Activated CD4-positive, alpha-beta T cell treated with anti-CD3 and anti-CD28 coated beads for 36 hours (primary cell): ENCODE measurements at places on chromosomes 3 and 15. TPM values are rescaled to one million over a fixed set of nuclear protein-coding genes. Genes with fewer than 3 reads are reported as not detected.

The SNURF gene
- total RNA-seq = 2.5 TPM

The ADPRH gene
- 3.5 TPM for total RNA-seq

The OR5K2 gene
- total RNA-seq = not detected

The CD96 gene
- total RNA-seq = 38.3 TPM

The STX19 gene
- not detected for total RNA-seq

The SECISBP2L gene
- 22.4 TPM for total RNA-seq

The TGM5 gene
- total RNA-seq = not detected

- DNase-seq = no peak
Observed at GRCh38 chr3:24944805-24945520, 450.3 kb upstream of the THRB start.

GRCh38 chr3:146803745-146804144 lies 198.6 kb upstream of the PLSCR5 start:
- no peak for DNase-seq

GRCh38 chr3:123229145-123229544 lies 27.4 kb downstream of the SEC22A start:
- no peak for DNase-seq

DNA sequence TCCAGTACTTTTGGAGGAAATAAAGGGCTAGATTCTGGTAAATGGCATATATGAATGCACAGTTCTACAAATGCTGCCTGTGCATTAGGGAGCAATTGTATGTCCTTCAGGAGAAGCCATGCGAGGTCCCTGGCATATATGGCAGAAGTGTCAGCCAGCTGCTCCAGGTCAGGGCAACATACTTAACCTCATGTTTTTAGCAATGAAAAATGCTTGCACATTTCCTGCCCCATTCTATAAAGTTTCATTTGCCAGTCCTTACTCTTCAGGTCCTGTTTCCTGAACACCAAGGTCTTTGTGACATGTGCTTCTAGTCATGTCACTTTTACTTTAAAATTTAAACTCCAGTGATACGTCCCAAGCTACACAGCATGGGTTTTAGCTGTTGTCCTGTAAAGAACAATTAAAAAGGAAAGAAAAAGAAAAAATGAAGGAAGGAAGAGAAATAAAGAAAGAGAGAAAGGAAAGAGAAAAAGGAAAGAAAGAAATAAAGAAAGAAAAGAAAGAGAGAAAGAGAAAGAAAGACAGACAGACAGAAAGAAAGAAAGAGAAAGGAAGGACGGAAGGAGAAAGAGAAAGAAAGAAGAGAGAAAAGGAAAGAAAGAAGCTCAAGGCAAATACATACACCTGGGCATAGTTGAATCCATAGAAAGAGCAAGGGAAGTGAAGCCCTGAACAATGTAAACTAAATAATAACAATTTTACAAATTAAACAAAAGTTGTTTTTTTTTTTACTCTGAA lies 20.1 kb upstream of the PTX3 start:
- no peak for DNase-seq

DNA sequence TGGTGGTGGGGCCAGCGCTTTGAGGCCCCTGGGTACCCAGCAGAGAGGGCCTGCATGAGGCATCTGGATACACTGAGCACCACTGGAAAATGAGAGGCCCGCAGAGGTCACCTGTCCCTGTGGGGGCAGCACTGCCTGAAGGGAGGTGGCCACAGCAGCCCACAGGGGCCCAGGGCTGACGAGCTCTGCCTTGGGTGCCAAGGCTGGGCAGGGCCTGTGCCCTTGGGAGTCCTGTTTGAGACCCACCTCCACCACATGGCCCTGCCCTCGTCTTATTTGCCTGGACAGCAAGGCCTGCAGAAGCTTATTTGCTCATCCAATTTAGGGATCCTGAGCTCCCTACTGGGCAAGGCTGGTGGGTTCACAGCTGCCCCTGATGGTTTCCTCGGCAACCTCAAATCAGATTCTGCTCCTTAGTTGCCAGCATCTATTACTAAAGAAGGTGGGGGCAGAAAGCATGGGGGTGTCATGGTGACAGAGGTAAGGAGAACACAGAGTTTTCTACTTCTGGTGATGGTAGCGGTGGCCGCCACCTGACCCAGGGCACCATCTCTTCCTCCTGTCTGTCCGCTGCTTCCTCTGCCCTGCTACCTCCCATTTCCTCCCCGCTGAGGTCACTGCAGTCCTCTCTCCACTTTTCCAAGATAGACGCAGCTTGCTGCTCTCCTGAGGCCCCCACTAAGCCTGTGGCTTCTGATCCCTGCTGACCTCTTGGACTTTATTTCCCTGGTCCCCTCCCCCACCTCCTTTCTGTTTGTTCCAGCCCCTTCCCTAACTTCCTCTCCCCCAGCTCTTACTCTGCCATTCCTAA lies 62.9 kb downstream of the HMCES start:
- DNase-seq = no peak

GRCh38 chr3:178895178-178895789 lies 176.3 kb downstream of the ZMAT3 start:
- no peak for DNase-seq

DNA sequence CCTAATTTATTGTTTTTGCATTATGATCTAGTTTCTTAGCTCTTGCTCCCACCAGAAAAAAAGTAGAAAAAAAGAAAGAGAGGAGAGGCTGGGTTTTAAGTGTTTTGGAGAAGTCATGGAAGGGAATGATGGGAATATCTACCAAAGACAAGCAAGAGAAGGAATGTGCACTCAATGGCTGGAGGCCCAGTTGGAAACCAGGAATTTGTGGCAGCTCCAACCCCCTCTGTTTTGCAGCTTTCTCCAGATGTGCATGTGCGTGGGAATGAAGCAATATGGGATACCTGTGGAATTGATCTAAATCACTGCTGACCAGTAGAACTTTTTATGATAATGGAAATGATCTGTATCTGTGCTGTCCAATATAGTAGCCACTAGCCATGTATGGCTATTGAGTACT lies 27.1 kb downstream of the EIF2AK4 start:
- DNase-seq = no peak

- DNase-seq = no peak
Observed at GRCh38 chr3:31450345-31450744, 82.4 kb upstream of the STT3B start.

- no peak for DNase-seq
Observed at GRCh38 chr15:36313021-36313420, 266.4 kb upstream of the CDIN1 start.

- DNase-seq = no peak
Observed at GRCh38 chr3:123914829-123915228, 30.7 kb upstream of the MYLK start.

- DNase-seq = peak; percentile 71
Observed at GRCh38 chr3:134803051-134803505, 8.0 kb downstream of the EPHB1 start.

DNA sequence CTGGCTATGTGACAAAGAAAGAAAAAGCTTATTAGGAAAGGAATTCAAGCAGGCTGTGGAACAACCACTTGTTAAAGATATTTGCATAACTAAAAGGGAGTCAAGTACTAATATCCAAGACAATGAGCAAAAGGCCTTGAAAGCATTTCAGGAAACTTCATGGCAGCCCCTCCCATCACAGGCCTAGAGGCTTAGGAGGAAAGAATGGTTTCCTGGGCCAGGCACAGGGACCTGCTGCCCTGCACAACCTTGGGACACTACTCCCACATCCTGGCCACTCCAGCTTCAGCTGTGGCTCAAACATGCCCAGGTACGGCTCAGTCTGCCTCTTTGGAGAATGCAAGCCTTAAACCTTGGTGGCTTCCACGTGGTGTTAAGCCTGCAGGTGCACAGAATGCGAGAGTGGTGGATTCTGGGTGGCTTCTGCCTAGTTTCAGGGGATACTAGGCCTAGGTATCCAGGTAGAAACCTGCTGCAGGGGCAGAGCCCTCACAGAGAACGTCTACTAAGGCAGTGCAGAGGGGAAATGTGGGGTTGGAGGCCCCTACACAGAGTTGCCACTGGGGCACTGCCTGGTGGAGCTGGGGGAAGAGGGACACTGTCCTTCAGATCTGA lies 121.6 kb downstream of the OPA1 start:
- no peak for DNase-seq

DNA sequence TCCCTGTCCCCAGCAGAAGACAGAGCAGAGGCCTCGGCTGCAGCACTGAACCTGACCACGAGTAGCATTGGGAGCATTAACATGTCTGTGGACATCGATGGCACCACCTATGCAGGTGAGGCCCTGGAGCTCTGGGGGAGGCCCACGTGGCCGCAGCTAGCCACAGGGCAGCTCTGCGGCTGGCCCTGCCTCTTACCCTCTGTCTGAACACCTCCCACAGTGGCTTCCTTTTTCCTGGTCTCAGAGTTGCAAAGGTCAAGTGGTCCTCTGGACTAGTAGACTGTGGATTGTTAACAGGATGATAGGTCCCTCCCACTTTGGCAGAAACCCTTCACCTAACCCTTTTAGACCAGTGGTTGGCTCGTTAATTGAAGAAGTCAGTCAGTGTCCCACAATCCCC lies 22.5 kb upstream of the CLK3 start:
- DNase-seq = no peak

DNA sequence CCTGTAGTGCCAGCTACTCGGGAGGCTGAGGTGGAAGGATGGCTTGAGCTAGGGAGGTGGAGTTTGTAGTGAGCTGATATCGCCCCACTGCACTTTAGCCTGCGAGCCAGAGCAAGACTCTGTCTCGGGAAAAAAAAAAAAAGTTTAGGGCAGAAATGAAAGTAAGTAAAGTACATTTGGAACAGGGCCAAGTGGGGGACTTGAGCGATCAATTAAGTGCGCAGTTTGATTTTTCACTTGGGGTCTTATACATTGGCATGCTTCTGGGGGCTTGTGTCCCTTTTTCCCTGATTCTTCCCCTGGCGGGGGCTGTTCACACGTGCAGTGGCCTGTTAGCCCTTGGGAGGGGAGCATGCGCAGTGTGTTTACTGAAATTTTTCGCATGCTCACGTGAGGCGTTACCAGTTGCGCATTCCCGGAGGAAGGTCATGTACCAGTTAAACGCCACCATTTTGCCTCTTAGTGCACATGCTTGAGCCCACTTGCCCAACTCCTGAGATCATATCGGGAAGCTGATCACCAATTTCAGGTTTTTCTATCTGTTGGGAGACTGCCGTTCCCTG lies 42.0 kb downstream of the GALNT15 start:
- DNase-seq = no peak

- DNase-seq = no peak
Observed at GRCh38 chr3:46913644-46914043, 36.1 kb downstream of the PTH1R start.

GRCh38 chr3:48403533-48404439 lies 26.1 kb downstream of the PLXNB1 start:
- DNase-seq = peak; percentile 2

DNA sequence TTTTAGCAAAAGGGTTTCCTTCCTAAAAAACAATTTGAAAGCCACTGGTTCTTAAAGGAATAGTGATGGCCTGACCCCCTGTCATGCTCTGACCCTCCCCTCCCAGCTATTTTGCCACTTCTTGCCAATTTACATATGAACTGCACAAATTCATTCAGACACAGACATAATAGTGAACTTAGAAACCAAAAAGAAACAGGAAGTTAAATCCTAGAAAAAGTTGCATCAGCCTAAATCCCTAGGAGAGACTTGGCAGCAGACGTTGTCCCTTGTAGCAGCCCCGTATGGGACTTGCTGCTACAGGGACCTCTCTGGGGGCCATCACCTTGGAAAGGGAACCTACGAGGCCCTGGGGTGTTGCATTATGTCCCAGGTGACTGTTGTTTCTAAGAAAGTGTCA lies 14.3 kb upstream of the PDE8A start:
- no peak for DNase-seq

GRCh38 chr3:110816008-110816407 lies 255.6 kb upstream of the NECTIN3 start:
- DNase-seq = no peak
